Colonic mucosa (tissue), 4 donors: ENCODE measurements at places on chromosomes 5 and 9. TPM values are rescaled to one million over a fixed set of nuclear protein-coding genes. Genes with fewer than 3 reads are reported as not detected.

DNA sequence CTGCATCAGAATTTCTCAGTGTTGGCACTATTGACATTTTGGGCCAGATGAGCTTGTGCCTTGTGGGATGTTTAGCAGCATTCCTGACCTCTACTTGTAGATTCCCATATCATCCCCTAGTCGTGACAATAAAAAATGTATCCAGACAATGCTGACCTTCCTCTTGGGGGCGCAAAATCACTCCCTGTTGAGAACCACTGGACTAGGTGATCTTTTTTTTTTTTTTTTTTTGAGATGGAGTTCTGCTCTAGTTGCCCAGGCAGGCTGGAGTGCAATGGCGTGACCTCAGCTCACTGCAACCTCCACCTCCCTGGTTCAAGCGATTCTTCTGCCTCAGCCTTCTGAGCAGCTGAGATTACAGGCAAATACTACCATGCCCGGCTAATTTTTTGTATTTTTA, 22.6 kb downstream of the STXBP1 start:
- DNase-seq: no peak

Gene LECT2
- not detected for total RNA-seq

- no peak for DNase-seq
Observed at GRCh38 chr5:162052676-162053075, 14.9 kb upstream of the GABRG2 start.

- peak; percentile 28 for DNase-seq
Observed at GRCh38 chr5:66807743-66808142, 211.6 kb downstream of the MAST4 start.

- DNase-seq: peak; percentile 19
Observed at GRCh38 chr5:1294206-1294834, 548 bp downstream of the TERT start.

GRCh38 chr5:66307647-66308241, 163.6 kb downstream of the SREK1 start:
- no peak for DNase-seq

DNA sequence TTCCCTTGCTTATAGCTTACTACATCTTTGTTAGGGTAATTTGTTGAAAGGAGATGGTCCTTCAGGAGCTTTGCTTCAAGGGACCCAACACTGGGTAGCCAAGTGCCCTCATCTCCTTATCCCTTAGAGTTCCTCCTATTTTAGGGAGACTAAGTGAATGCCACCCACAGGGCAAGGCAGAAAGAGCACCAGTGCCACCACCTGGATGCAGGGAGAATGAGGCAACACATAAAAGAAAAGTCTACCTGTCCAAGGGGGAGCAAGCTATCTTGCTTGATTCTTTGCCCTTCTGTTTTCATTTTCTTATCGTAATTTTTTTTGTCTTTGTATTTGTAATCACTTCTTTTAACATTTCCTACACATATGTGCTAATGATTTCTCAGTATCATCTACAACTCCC, 205.5 kb downstream of the NPR3 start:
- DNase-seq: no peak

- DNase-seq: no peak
Observed at GRCh38 chr5:135391116-135391868, 7.7 kb downstream of the MACROH2A1 start.

GRCh38 chr9:125494653-125494915, 212.4 kb downstream of the MAPKAP1 start:
- DNase-seq: no peak

DNA sequence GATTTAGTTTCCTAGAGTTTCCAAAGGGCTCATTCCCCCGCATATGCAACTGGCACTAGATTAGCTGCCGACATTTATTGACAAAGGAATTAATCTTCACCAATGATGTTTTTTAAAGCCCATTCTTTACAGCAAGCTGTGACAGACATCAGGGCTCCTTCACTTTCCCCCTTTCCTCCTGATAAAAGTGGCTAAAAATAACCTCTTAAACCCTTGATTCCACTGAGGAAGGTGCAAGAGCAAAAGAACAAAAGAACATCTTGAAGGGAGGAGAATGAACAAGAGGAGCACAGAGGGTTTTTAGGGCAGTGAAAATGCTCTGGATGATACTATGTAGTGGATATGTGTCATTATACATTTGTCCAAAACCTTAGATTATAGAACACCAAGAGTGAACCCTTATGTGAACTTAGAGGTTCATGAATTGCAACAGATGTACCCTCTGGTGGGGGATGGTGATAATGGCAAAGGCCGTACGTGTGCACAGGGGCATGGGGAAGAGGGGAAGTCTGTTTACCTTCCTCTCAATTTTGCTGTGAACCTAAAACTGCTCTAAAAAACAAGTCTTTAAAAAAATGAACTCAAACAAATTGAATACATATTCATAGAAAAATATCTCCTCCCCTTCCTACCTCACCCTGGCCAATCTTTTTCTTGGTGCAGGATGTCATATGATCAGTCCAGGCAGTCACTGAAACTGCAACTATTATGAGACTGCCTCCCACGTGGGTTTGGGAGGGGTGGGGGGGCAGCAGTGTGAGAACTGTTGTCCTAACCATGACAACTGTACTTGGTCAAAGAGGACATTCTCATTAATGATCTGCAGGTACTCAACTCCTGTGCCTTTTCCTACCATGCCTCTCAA, 83.0 kb downstream of the MARCHF3 start:
- no peak for DNase-seq

GRCh38 chr5:45277860-45278259, 418.3 kb downstream of the HCN1 start:
- no peak for DNase-seq
